ENCODE measurements at places on chromosomes 5 and 9.

GRCh38 chr5:23260621-23261020 lies 246.8 kb upstream of the PRDM9 start:
- DNase-seq: no peak

- no peak for DNase-seq
Observed at GRCh38 chr5:125333416-125333815, 587.0 kb upstream of the ZNF608 start.

GRCh38 chr5:157718519-157718918 lies 12.7 kb upstream of the THG1L start:
- DNase-seq: no peak

GRCh38 chr5:68803881-68804319 lies 289.9 kb upstream of the SLC30A5 start:
- DNase-seq: no peak

DNA sequence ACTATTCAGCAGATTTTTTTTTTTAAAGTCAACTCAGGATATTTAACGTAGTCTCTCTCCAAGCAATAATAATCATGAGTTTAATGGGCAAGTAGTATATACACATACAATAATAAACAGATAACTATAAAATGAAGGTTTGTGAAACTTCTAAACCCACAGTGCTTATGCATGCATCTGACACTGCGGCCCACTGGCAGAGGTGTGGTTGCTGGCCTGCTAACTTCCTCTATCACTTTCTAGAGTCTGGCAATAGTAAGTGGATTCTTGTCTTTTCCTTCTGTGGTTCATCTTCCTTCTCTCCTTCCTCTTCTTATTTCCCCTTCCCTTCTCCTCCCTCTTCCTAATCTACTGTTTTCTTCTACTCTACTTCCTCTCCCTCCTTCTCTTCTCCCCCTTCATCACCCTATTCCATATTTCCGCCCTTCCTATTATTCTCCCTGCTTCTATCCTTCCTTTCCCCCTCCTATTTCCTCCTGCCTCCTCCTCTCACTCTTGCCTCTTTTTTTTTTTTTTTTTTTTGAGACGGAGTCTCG lies 18.6 kb upstream of the AGXT2 start:
- DNase-seq: no peak

DNA sequence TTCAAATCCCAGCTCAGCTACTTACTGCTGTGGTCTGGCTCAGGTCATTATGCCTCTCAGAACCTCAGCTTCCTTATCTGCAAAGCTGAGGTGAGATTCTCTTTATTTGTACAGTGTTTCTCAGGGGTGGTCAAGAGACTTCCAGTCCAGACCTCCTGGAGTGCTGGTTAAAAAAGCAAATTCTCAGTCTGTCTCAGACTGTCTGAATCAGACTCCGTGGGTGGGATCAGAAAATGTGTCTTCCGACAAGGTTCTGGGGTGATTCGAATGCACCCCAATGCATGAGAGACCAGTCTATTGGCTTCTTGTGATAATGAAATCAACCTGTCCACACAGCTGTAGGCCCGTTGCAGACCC lies 137.7 kb upstream of the SMIM23 start:
- DNase-seq: no peak

DNA sequence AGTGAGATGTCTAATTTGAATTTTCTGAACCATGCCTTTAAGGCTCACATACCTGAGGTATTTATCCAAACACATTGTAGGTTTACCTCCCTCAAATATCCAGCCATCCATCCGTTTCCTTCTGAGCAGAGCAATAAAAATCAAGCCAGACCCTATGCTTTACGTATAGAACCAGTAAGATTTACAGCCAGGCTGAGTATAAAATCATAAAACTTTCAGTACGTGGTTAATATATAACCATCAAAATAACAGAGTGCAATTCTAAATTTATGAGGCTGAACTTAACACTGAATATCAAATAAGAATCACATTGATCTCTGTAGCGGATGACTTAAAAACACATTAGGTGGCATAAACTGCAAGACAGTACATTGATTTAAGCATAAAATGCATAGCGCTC lies 877.9 kb upstream of the WWC1 start:
- DNase-seq: no peak

GRCh38 chr5:163532171-163533084 lies 27.0 kb downstream of the MAT2B start:
- no peak for DNase-seq

- no peak for DNase-seq
Observed at GRCh38 chr5:123874600-123875201, 362.7 kb downstream of the CSNK1G3 start.

DNA sequence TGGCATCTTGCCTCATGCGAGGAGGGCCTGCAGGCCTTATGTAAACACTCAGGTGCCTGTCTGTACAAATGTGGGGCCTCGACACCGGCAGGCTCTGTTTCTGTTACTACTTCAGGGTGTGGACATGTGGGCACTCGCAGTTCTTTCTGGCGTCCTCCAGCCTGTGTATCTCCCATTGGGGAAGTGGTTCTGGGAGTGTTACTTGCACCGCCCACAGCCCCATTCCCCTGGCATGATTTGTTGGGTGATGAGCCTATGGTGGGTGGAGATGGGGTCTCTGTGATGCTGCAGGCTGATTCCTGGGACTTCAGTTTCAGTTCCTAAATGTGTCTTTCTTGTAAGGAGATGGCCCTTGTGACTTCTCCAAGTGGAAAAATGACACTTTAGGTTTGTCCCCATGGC lies 82.1 kb upstream of the PITX1 start:
- DNase-seq: no peak

DNA sequence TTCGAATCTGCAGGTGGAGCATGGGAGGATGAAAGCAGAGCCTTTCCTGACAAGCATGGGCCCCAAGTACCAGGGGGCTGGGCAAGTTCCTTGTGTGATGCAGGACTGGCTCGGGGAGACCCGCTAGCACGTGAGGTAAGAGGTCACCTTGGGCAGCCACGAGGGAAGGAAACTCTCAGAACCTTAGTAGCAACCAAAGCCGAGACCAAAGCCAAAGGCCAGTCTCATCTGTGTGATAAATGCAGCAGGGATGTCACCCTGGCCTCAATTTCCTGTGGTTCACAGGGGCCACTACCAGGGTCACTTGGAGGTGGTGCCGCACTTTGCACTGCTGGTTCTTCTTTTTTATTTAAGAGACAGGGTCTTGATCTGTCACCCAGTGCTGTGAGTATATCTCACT lies 39.5 kb downstream of the PRRT1B start:
- DNase-seq: no peak

DNA sequence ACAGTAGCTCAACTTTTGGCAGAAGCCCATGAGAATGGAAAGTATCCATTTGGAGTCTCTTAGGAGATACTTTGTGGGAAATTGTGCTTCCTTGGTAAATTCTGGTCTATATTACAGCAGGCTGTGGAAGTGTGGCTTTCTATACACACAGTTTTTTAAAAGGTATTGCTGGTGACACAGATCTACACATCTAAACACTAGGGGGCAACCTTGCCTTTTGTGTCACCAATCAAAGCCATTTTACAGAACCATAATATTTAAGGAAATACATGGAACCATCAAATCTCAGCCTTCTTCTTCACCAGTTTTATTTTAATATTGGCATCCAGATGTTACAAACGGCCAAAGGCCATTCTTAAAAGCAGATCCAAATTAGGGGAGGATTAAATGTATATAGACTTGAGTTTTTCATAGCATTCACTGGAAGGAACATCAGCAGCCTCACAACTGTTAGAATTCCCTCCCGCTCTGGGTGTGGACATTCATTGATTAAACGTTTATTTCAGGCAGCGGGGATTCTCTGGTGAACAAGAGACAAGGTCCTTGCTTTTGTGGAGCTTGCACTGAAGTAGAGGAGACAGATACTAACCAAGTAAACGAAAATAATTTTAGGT lies 132.4 kb upstream of the EPB41L4A start:
- peak; percentile 20 for DNase-seq

DNA sequence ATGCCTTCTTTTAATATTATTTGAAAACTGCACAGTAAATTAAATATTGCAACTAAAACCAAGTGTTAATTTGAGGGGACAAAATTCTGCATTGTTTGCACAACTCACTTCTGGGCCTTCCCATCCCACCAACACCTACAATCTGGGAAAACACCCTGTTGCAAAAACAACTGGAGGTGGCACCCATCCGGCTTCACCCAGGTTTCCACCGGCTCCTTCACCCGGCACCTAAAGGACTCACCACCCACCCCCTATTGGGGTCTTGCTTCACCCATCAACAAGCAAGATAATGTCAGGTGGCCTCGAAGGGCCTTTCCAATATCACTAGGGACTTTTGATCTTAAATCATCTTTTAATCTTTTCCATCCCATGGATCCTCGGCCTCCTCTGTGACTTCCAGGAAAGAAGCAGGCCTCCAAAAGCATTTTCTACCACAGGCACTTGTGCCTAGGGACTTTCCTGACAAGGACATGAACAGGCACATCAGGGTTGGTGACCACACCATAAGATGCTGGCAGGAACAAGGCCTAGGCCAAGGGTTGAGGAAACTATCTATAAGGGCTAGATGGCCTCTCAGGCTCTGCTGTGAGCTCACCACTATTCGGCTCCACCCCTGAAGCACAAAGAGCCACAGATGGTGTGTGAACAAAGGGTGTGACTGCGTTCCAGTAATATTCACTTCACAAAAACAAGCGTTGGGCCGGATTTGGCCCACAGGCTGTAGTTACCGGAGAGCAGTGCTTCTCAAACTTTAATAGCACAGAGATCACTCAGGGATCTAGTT lies 205.1 kb downstream of the AUH start:
- no peak for DNase-seq

DNA sequence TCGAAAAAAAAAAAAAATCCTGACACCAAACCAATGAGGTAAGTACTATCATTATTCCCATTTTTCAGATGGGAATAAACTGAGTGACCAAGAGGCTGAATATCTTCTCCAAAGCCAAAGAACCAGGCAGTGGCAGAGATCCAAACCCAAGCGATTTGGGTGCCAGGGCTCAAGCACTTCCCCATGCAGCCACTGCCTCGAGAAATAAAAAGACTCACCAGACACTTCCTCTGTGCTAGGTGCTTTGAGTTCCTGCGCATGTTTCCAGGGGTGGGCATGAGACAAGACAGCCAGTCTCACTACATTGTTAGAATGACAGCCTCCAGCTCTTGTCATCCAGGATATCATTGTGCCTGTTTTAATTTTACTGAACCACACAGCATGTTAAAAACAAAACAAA lies 2.3 kb upstream of the RPL26L1 start:
- no peak for DNase-seq

GRCh38 chr9:3675946-3676345 lies 150.1 kb upstream of the RFX3 start:
- DNase-seq: no peak

DNA sequence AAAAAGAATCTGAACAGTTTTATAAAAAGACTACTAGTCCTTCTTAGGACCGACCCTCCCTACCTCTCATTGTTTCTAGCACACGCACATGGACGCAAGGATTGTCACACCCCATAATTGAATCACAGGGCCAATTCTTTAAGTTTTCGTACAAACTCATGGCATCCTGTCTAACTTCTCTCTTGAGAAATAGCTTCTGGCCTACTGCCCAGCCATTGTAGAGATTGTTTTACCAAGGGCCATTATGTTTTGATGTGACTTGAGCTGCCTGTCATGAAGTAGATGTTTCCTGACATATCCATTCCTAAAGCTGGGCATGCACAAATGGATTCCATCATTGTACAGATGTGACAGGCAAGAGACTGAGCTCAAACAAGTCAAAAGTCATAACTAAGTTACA lies 1672.1 kb upstream of the C9orf72 start:
- no peak for DNase-seq

GRCh38 chr9:126822278-126822677 lies 17.4 kb downstream of the ZBTB43 start:
- no peak for DNase-seq

DNA sequence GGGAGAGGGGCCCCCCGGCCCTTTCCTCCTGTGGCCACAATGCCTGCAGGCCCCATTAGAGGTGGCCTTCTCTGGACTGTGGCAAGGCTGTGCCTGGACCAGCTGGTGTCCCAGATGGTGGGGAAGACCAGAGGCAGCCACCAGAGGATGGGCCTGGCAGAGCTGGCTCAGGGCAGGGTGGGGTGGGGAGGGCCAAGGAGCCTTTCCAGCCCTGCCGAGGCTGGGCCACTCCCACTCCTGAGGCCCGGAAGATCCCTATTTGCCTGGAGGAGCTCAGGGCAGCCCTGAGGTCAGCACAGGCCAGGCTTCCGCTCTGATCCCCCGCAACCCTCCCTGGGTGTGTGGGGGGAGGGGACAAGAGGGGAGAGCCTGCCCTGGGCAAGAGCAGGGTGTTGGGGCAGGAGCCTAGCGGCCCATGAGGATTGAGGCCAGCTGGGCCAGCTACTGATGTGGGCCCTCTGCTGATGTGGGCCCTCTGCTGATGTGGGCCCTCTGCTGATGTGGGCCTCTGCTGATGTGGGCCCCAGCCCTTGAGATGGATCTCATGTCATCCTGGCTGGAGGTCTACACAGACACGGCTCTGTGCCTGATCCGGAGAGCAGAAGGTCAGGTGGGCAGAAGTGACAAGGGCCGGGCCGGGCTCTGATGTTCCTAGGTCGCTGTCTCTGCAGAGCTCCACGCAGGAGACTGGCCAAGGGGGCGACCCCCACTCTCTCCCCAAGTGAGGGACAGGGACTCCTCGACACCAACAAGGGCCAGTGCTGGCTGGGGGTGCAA lies 6.0 kb downstream of the MRPS2 start:
- no peak for DNase-seq

GRCh38 chr9:108002371-108002956 lies 512.9 kb upstream of the KLF4 start:
- no peak for DNase-seq

DNA sequence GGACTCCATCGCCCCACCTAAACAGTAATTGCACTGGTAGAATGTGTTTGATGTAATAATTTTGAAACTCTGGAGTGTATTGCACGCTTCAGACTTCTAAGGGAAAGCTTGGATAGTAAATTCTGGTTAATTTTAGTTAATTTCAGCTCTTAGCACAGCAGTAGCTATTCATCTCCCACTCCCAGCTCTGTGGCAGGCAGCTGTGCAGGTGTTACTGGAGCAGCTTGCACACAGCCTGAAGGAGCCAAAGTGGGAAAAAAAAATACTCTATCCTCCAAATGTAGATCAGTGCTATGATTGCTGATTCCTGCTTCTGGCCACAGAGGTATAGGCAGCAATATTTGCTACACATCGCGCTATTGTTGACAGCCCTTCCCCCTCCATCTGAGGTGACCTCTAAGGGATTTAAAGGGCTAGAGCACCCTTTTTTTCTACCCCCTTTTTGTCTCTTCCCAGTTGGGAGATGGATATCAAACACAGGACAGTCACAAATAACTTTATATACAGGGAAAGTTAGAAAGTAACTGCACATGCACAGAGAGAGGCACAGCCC lies 97.4 kb downstream of the KCTD16 start:
- no peak for DNase-seq

- no peak for DNase-seq
Observed at GRCh38 chr9:92704528-92704927, 34.6 kb upstream of the IPPK start.

- no peak for DNase-seq
Observed at GRCh38 chr5:60851626-60852025, 7.6 kb upstream of the ELOVL7 start.

GRCh38 chr5:171806976-171807747 lies 21.5 kb downstream of the SMIM23 start:
- DNase-seq: no peak

All from activated gamma-delta T cell treated with Interleukin-2 at 50 U/mL for 16 hours (primary cell).